HCEC 1CT (cell line): ENCODE measurements at places on chromosomes 2 and 18.

DNA sequence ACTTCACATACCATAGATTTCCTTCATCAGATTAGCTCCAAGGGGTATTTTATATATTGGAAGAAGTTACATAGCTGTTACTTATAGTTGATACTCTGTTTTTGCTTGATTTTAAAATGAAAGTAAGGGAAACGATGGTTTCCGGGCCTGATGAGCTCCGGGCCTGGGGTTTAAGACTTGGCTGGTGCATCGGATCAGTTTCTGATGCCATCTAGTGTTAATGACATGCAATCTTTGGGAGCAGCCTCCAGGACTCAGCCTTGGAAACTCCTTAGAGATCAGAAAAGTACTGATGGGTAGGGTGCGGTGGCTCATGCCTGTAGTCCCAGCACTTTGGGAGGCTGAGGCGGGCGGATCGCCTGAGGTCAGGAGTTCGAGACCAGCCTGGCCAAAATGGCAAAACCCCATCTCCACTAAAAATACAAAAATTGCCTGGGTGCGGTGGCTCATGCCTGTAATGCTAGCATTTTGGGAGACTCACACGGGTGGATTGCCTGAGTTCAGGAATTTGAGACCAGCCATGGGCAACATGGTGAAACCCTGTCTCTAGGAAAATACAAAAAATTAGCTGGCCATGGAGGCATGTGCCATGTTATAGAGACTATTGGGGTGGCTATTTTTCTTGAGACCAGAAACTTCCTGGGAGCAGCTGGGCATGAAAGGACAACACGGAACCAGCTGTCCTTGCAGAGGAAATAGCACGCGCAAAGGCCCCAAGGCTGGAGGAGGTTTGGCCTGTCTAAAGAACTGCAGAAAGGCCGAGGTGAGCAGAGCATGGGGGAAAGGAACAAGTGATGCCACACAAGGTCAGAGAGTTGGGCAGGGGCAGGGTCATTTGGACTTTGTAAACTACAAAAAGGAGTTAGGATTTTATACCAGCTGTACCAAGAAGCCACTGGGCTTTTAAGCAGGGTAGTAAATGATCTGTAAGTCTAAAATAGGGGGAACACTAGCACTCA, 46.9 kb upstream of the CNOT11 start:
- peak; percentile 84 for DNase-seq

- no peak for DNase-seq
Measured at GRCh38 chr2:29966266-29966665, 44.9 kb upstream of the ALK start.

DNA sequence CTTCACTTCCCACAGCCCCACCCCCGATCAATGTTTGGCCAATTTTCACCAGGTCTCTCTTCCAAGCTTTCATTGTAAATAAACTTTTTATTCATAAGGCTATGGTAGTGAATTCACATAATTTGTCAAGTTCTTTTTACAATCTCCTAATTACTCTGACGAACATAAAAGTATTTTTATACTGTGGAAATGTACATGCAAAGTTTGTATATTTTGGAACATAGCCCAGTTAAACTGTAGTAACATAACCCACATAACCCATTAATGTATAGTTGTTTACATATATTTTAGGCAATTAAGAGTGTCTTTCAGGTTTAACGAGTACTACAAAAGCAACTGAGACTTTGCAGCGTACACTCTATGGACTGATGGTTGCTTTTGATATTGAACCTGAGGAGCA, 228.3 kb upstream of the ERBB4 start:
- DNase-seq = no peak

- no peak for DNase-seq
Measured at GRCh38 chr18:51385270-51385669, 187.8 kb upstream of the MEX3C start.
